ENCODE measurements at places on chromosomes 7 and 10.

DNA sequence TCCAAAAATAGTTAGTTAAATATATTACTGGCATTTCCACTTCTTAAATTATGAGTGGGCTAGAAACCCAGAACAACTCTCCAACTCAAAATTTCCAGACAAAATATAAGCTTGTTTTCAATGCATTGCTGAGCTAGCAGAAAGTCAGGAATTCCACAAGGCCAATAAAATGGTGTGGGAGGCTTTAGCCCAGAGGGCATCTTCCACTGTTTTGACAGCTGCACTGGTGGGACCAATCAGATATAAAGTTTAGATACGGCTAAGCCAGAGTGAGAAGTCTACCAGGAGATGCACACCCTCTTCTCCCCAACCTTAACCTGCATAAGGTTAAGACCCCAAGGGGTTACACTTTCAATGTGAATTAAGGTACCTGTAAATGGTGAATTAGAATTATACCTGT, 76.6 kb downstream of the AMPH start:
- DNase-seq = no peak

- no peak for DNase-seq
Observed at GRCh38 chr7:73477376-73477775, 43.8 kb downstream of the FZD9 start.

DNA sequence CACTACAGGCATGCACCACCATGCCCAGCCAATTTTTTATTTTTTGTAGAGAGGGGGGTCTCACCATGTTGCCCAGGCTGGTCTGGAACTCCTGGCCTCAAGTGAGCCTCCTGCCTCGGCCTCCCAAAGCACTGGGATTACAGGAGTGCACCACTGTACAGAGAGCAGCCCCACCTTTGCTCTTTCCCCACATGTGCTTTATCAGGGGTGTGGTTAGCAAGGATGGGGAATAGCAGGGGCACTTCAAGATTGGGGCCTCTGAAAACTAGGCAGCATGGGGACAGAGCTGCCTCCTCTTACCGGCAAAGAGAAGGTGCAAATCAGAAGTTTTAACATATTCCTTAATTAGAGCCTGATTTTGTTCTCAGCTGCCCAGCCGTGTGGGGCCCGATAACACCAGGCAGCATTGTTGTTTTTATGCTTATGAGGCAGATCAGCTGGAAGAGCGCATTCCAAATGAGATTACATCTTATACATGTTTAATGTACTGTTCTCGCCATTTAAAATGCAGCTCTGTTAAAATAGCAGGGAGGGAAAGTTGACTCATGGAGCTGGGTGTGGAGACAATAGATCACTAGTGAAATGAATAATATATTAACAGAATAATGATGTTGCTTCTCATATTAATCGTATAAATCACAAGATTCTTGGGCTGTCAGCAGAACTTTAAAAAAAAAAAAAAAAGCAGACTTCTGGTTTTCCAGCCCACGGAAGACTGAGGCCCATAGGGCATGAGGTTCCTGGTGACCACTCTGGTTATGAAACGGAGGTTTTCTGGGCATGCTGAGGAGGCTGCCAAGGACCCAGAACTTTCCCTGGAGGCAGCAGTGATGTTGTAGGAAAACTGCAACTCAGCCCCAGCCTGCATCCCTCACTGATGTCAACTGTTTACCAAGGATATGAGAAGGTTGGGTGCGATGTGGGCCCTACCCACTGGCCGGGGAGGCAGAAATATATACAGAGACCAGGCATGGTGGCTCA, 62.5 kb downstream of the TMEM130 start:
- peak; percentile 26 for DNase-seq

DNA sequence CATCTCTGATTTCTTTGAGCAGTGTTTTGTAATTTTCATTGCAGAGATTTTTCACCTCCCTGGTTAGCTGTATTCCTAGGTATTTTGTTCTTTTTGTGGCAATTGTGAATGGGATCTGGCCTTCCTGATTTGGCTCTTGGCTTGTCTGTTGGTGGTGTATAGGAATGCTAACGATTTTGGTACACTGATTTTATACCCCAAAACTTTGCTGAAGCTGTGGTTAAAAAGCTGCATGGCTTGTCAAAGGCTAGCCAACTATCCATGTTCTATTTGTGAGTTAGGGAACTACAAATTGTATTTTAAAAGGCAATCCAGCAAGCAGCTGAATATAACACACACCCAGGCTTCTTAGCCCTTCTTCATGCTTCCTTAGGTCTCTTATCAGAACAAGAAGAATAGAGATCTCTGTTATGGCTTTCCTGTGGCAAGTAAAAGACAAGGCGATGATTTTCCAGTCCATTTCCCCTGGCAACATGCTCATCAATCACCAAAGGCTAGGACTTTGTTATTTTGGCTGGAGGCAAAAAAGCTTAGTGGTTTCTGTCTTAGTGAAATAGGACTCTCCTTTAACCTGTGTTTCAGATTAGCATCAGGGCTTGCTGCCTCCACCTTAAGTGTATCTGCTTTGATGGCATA, 77.5 kb downstream of the CDK6 start:
- no peak for DNase-seq

DNA sequence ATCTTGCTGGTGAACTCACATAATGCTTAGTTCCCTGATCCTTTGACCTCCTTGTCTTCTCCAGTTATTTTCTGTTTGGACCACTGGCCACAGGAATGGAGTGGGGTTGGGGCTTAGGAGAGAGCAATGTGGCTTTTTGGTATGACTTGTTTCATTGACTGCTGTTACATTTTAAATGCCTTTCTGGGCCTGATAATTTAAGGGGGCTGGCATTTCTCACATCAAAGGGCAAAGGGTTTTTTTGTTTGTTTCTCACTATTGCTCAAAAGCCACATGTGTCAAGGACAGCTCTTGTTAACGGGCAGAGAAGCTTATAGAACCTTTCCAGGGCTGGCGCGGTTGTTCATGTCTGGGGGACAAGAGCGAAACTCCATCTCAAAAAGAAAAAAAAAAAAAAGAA, 161.2 kb upstream of the TNRC18 start:
- no peak for DNase-seq

DNA sequence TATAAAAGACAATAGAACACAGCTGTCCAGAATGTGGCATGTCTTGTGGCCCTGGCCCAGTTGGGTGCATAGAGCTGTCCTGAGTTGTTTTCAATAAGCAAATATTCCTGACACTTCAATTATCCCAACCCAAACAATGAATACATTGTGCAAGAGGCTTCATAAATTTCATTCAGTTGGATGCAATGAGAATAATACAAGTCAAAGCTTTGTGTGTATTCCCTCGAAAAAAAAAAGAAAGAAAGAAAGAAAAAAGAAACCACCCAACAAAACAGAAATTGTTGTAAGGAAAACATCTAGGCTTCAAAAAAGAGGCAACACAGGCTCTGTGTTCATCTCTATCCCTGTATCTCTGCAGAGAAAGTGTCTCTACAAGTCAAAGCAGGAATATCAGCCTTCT, 138.7 kb upstream of the ADO start:
- DNase-seq = no peak

GRCh38 chr7:65722361-65722792, 150.5 kb upstream of the VKORC1L1 start:
- peak; percentile 31 for DNase-seq

DNA sequence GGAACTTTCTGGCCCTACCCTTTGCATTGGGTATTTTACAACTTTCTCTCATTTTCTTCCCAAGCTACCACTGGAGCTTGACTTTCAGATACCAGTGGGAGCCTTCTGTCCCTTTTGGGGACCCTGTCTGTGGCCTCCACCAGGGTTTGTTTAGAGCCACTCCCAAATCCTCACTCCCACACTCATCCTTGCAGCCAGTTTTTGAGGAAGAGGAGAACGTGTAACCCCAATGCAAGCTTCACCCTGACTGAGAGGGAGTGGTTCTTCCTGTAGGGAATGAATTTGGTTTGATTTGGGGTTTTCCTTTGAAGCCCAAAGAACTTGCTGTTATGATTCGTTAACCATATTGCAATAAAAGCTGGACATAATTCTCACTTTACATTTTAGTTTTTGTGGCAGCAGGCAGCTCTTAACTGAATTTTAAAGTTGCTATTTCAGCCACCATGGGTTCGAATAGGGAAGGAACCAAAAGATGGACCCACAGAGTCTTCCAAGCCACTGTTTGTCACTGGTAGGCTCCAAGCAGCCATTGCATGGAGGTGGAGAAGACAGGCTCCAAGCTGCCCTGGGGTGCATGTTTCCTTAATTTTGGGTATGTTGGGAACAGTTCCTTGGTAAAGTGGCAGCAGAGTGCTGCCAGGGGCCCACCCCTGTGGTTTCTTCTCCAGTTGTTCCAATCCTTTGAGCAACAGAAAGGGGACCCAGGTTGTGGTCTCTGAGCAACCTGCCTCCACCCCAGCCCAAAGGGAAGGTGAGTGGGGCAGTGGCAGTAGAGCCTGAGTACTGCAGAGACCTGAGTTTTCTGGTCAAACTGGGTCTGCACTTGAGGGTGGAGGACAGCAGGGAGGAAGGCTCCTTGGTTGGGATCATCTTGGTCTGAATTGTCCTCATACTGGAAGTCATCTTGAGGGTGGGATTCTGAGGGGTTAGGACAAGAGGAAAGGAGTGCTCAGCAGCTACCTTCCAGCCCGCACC, 5.1 kb downstream of the EVX1 start:
- no peak for DNase-seq

GRCh38 chr7:37262181-37262580, 186.5 kb downstream of the ELMO1 start:
- no peak for DNase-seq

DNA sequence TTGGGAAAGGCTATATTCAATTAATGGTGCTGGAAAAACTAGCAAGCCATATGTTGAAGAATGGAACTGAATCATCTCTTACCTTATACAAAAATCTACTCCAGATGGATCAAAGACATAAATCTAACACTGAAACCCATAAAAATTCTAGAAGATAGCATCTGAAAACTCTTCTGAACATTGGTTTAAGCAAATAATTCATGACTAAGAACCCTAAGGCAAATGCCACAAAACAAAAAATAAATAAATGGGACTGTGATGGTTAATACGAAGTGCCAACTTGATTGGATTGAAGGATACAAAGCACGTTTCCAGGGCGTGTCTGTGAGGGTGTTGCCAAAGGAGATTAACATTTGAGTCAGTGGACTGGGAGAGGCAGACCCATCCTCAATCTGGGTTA, 1130.0 kb downstream of the DNAJB9 start:
- no peak for DNase-seq

DNA sequence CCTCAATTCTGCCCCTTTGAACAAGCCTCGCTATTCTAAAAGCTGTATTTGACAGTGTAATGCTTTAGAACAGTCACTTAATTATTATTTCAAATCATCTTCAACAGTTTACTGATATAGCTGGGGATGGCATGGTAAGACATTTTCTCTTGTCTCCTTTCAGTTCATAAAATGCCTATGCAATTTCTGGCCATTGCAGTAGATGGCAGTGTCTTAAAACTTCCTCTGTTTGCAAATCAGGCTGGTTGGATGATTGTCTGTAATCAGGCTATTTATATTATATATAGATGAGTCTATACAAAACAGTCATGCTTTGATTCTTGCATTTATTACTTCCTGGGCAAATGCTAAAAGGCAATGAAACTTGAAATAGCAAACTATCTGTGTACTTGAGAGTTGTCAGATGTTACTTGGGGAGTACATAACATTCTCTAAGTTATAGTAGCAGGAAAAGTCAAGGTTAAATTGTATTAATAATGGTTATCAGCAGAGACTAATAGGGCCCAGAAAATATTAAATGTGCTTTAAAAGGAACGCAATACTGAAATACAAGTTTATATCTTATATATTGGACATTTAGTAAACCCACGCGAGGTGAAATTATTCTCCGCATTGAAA, 55.5 kb upstream of the LHFPL3 start:
- DNase-seq = peak; percentile 57

DNA sequence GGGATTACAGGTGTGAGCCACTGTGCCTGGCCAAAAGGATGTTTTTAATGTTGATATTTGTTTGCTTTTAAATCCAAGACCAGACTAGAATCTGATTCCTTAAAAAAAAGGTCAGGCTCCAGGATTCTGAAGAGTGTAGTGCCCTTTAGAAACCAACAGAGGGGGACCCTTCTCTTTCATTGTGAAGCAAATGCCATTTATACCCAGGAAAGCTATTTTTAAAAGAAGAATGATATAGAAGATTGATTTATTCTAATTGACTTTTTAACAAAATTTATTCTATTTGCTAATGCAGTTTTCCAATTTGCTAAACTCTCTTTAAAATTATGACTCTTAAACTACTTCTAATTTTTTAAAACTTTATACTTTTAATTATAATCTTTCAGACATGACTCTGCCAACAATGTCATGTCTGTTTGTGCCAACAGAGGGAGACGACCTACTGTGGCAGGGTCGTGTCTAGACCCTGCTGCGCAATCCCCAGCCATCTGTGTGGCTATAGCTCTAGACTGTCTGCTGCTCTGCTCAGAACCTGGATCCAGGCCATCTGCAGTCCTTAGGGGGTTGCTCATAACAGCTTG, 201.0 kb upstream of the IMMP2L start:
- DNase-seq = peak; percentile 82

DNA sequence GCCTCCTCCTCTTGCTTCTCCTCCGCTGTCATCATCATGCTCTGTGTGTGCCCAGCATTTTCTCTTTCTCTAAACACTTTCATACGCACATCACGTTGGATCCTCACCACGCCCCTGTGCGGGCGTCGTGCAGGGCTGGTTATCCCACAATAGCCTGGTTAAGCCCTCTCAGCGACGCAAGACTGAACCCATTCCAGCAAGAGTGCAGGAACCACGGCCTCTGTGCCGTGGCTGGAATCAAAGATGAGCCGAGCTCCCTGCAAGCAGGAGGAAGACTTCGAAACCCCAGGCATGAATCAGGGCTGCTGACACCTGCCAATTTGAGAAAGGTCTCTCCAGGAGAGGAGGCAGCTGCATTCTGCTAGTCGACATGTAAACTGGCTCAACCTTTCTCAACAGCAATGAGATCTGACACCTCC, 74.8 kb upstream of the FOXK1 start:
- no peak for DNase-seq

- DNase-seq = no peak
Observed at GRCh38 chr7:69049326-69049725, 548.9 kb upstream of the AUTS2 start.

DNA sequence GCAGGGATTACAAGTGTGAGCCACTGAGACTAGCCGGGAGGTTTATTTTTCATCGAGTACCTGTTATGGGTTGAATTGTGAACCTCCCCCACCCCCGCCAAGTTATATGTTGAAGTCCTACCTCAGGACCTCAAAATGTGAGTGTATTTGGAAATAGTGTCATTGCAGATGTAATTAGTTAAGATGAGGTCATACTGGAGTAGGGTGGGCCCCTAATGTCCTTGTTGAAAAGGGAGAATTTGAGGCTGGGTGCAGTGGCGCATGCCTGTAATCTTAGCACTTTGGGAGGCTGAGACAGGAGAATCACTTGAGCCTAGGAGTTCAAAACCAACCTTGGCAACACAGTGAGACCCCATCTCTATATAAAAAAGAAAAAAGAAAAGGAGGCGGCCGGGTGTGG, 10.8 kb upstream of the BAG3 start:
- no peak for DNase-seq

All from fibroblast of the aortic adventitia (primary cell).